ENCODE measurements at places on chromosomes 1 and 21.

- DNase-seq, result no peak
These were observed 183.6 kb downstream of the FOXD2 start for GRCh38 chr1:47621483-47621882.

DNA sequence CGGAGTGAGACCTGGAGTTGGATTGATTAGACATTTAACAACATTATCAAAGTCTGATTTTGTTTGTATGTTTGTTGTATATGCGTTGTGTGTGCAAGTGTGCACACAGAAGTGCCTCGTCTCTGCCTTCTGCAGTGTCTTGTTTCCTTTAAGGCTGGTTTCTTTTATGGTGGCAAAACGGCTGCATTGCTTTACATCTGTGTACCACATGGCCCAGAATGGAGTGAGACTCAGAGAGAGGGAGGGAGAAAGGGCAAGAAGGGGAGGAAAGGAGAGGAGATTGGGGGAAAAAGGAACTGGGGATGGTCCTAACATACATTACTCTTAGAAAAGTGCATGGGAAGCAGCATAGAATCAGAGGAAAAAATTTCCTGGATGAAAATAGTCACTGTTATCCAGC lies 99.7 kb upstream of the WLS start:
- DNase-seq, result no peak

- DNase-seq, result no peak
These were observed 195.1 kb downstream of the HLX start for GRCh38 chr1:221074332-221074731.

DNA sequence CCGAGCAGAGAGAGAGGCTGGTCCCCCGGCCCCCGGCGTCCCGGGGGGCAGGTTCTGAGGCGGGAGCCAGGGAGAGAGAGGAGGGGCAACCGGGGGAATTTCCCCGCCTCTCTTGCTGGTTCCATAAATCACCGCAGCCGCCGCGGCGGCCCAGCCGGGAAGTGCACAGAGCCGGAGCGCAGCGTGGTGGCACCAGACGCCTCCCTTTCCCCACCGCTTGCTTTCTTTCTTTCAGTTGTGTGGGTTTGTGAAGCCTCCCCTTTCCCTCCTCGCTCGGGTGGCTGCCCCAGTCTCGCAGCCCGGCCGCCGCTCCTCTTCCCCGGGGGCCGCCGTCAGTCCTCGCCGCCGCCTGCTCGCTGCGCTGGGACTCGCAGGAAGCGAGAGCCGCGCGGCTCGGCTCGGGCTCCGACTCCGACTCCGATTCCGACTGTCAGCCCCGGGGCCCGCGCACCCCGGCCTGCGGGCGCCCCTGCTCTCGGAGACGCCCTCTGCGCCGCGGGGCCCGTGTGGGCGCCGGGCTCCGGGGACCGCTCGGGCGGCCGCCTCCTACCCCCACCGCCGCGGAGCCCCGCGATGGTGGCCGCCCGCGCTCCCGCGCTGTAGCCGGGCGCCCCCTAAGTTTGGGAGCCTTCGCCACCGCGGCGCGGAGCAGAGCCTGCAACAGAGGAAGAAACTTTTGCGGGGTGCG lies at the start of gene CACHD1:
Gene CACHD1 (plus strand): TSS at position 153 of the 688 bp plus-strand sequence. CDS start 616 bp downstream, outside the sequence.
- DNase-seq, result peak; percentile 71

- no peak for DNase-seq
These were observed 7.8 kb downstream of the CAPZB start for GRCh38 chr1:19477284-19478249.

GRCh38 chr1:160949881-160950280 lies 4.7 kb downstream of the ITLN2 start:
- no peak for DNase-seq

DNA sequence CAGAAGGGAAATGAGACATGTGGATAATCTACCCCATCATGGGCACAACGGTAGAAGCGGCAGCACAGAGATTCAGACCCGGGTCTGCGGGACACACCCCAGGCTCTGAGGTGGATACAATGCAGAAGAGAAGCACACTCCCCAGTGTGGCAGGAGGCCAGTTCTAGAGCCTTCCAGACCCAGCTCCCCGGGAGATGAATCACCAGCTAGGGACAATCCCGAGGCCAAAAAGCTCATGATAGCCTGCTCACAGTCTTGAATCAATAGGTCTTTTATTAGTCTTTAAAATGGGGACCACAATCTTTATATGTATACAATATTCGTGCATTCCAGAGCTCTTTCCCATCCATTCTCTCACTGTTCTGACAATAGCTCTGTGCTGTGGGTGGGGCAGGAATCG lies 57.3 kb upstream of the DIRAS3 start:
- no peak for DNase-seq

DNA sequence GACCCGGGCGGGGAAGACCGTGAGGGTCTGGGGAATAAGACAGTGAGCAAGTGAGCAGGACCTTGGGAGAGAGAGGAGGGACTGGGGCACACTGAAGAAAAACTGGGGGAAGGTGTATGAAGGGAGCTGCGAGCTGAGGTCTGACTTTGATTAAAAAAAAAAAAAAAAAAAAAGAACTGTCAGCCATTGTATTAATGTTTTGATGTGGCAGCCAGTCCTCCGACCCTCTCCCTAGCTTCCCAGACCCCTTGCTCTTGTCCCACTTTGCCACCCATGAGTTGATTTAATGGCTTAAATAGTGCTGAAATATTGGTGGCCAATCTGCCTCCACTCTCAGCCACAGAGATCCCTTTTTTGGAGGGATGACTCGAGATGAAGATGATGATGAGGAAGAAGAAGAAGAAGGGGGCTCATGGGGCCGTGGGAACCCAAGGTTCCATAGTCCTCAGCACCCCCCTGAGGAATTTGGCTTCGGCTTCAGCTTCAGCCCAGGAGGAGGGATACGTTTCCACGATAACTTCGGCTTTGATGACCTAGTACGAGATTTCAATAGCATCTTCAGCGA lies 652 bp downstream of the HAX1 start:
- DNase-seq, result no peak

GRCh38 chr1:169653873-169654272 lies 23.9 kb upstream of the SELP start:
- DNase-seq, result no peak

- DNase-seq, result no peak
These were observed 187.2 kb downstream of the FGGY start for GRCh38 chr1:59484096-59484495.

DNA sequence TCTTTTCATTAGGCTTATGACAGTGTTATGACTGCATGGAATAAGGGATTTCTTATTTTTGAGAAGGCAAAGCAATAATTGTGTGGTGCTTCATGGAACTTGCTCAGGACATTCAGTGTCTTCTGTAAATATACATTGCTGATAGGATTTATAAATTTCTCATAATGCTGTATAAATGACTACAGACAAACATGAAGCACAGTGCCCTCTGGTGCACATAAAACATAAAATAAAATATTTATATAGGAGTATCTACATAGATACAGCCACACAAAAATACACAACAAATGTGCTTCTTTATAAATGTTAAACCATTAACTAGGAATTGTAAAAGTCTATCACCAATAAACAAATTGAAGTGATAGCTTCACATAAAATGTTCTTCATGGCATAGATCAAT lies 24.1 kb downstream of the BRINP3 start:
- no peak for DNase-seq

DNA sequence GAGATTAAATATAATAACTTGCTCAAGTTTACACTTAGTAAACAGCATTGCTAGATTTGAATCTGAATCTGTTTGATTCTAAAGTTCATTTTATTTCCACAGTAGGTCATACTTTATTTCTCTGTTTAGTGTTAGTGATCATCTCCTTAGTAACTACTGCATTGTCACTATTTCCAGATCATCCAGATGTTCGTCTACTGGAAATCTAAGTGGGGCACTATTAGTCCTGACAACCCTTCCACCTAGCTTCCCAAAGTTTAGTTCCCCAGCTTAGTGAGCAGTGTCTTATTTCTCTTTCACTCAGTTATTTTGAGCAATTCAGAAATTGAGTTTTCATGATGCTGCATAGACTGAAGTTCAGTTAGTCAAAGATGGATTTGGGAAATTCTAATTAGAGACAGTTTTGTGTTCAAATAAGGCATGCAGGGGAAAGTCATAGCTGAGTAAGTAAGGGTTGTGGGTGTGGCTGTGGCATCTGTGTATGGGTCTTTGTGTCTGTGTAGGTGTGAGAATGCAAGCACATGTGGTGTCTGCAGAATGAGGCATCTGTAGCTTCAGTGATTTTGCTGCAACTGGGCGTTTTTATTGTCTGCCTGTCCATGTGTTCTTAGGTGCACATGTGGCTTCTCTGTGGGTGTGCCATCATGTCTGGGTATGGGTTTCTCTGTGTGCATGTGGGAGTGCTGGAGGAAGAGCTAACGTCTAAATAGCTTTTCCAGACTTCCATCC lies 107.3 kb downstream of the NTMT2 start:
- DNase-seq, result no peak

DNA sequence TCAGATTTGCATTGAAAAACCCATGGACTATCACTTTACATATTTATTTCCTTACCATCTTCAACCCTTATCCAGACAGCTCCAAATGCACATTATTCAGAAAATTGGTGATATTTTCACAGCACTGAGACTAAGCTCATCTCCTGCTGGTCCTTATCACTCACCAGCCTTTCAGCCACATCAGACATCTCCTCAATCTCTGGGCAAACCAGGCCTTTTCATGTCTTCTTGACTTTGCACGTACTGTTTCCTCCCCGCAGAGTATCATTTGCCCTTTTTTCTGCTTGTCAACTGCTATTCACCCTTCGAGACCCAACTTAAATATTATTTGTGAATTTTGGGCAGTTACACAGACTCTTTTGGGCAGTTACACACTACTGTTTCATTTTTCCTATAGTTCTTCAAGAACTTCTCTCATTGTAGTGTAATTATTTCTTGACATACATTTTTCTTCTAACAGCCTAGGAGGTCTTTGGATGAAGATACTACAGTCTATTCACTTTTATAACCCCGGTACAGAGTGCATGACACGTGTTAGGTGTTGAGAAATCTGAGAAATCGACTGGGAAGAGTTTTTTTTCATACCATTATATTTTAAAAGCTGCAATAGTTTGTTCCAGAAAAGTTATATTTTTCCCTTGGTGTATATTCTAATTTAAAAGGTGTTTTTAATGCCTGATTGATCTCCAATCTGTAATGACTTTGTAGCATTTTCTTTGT lies 98.0 kb downstream of the FGGY start:
- DNase-seq, result no peak

DNA sequence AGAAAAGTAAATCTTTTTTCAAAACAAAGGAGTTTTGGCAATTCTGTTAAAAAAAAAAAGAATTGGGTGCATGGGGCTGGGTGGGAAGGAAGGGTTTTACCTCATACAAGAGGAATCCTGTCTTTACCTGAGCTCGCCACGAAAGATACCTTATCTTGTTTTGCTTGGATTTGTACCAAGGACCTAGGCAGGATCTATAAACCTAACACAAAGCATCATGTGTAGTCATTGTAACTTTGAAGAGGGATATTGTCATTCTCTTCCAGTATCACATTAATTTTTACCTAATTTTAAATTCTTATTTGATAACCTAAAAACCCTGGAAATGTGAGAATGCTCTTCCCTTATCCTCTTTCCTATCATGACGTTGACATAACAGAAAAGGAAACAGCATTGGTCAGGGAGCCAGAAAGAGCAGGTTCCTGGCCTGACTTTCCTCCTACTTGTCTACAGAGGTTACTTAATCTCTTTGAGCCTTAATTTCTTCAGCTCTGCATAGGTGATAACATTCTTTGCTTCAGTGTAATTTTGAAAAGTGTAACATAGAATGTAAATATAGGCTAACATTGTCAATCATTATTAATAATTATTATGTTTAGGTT lies 4.0 kb upstream of the LAMC1 start:
- no peak for DNase-seq

DNA sequence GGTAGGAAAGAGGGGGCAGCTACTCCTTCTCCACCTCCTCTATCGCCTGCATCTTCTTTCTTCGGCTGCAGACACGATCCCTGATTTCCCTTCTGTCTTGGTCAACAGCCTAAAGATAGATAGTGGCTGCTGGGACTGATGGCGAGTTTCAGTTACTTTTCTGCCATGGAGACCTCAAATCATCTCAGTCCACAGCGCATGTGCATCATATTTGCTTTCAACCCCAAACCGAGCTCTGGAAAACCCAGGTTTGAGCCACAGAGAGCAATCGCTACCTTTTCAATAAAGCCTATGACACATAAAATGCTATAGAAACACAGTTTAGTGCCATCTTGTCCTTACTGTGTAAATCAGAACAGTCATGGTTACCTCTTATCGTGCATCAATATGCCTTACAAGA lies 142.9 kb upstream of the IRF2BP2 start:
- DNase-seq, result no peak

DNA sequence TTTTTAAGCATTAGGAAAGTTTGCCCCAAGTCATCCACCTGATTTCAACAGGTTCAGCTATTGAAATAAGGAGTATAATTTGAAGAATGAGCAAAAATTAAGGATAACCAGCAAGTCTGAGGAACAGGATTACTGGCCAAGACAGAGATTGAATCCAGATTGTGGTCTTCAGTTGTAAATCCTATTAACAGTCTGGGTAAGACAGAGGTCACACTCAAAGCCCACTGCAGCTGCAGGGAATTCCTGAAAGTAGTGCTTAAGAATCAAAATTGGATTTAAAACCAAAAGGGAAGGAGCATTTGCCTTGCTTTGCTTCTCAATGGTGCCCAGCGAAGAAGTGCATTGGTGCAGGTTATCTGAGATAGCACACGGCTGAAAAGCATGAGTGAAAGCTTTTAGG lies 6.4 kb upstream of the LORICRIN start:
- DNase-seq, result no peak

DNA sequence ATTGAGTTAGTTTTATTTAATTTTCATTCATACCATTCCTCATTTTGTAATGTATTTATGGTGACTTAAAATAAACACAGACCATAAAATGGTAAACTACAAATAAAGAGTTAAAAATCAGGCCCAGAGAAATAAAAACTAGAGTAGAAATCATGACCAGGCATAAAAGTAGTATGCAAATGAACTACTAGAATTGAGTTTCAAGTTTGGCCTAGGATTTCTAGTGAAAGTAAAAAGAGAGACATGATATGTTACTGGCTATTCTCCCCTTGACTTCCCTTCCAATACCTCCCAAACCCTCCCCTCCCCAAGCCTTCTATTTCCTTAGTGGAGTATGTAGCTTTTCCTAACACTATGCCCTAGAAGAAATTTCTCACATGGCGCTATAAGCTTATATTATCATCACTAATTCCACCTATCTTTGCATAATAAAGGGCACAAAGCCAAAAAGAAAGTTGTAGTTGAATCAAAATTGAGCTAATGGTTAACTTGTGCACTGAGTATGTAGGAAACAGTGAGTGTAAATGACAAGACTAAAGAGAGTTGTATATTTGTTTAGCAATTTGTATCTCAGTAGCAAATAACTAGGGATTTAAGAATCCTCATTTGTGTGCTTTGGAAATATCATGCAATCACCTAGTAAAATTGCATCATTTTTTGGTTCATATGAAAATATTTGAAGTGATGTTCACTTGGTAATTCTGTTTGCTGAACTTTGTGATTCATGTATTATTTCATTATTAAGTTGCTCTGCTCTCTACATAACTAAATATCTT lies 29.7 kb upstream of the CDC14A start:
- DNase-seq, result no peak

GRCh38 chr1:15022048-15022447 lies 131.5 kb upstream of the TMEM51 start:
- no peak for DNase-seq

DNA sequence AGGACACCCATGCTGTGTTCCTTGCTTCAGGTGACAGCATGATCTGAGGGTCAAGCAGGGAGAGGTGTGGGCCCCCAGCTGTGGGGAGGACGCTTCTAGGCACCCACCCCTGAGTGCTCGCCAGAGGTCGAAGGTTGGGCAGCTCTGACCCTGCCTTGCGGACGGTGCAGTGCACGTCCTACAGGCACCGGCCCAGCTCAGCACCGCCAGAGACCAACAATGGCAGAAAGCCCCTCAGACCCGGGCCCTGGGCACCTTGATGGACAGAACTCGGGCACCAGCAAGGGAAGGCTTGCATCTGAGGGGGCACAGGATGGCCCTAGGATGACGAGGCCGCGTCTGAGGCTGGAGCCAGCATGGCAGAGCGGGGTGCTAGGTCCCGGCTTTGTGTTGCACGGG lies 24.7 kb downstream of the NADK start:
- DNase-seq, result no peak
